Melanocyte of skin (primary cell): ENCODE measurements at places on chromosomes 2 and 18. TPM values are rescaled to one million over a fixed set of nuclear protein-coding genes. Genes with fewer than 3 reads are reported as not detected.

The AKAIN1 gene
- total RNA-seq, result not detected in 2 replicates

The CIAO1 gene
- total RNA-seq, result 141 and 170 TPM in 2 replicates

The MSTN gene
- under 0.01 TPM in 1 of 2 replicates, not detected in the other for total RNA-seq

The EFEMP1 gene
- 11.0 and 14.8 TPM in 2 replicates for total RNA-seq

The TNS1 gene
- total RNA-seq, result 15.1 and 24.7 TPM in 2 replicates

The TMEM131 gene
- 21.0 and 31.0 TPM in 2 replicates for total RNA-seq

The FRZB gene
- 0.33 and 0.62 TPM in 2 replicates for total RNA-seq

The MYL1 gene
- not detected in 2 replicates for total RNA-seq

The OR6B3 gene
- total RNA-seq, result not detected in 2 replicates

The FARP2 gene
- 323 and 361 TPM in 2 replicates for total RNA-seq

The FEV gene
- not detected in 2 replicates for total RNA-seq

The CFAP210 gene
- total RNA-seq, result not detected in 2 replicates

The ITPRIPL1 gene
- under 0.01 and 2.5 TPM in 2 replicates for total RNA-seq

The GDF7 gene
- under 0.01 TPM in 1 of 2 replicates, not detected in the other for total RNA-seq

The ITGB6 gene
- total RNA-seq, result 0.34 and 0.36 TPM in 2 replicates

The RNF125 gene
- total RNA-seq, result 1.4 and 4.4 TPM in 2 replicates

The OBSL1 gene
- total RNA-seq, result 55.7 and 72.3 TPM in 2 replicates

The HOXD9 gene
- total RNA-seq, result not detected in 2 replicates

The SMIM21 gene
- not detected in 2 replicates for total RNA-seq

The NOSTRIN gene
- not detected in 2 replicates for total RNA-seq

The FBXO15 gene
- 0.33 and 0.77 TPM in 2 replicates for total RNA-seq

The SLC9A4 gene
- total RNA-seq, result not detected in 2 replicates

The AQP4 gene
- total RNA-seq, result under 0.01 TPM in 1 of 2 replicates, not detected in the other

The SERPINB12 gene
- not detected in 2 replicates for total RNA-seq

The ZNF396 gene
- total RNA-seq, result 1.1 and 2.1 TPM in 2 replicates

The PAX8 gene
- total RNA-seq, result under 0.01 and 0.15 TPM in 2 replicates

The CAPN14 gene
- 0.33 and 0.62 TPM in 2 replicates for total RNA-seq

The COLEC12 gene
- 0.33 and 0.77 TPM in 2 replicates for total RNA-seq

The FBXO48 gene
- total RNA-seq, result 0.73 and 1.4 TPM in 2 replicates

The FLACC1 gene
- 2.0 and 5.9 TPM in 2 replicates for total RNA-seq

The LDLRAD4 gene
- total RNA-seq, result 11.0 and 23.3 TPM in 2 replicates

The RBMS1 gene
- 78.5 and 103 TPM in 2 replicates for total RNA-seq

The BUB1 gene
- 24.4 and 34.4 TPM in 2 replicates for total RNA-seq

The IDH1 gene
- 192 and 222 TPM in 2 replicates for total RNA-seq

The CFAP221 gene
- total RNA-seq, result not detected in 2 replicates

The PASK gene
- 9.6 and 11.0 TPM in 2 replicates for total RNA-seq

The KIF1A gene
- total RNA-seq, result 0.15 and 0.33 TPM in 2 replicates

The MC5R gene
- total RNA-seq, result not detected in 2 replicates

The MROH2A gene
- total RNA-seq, result not detected in 2 replicates

The TNFRSF11A gene
- 0.34 and 0.73 TPM in 2 replicates for total RNA-seq

The PLB1 gene
- under 0.01 and 1.7 TPM in 2 replicates for total RNA-seq

The MAB21L4 gene
- not detected in 2 replicates for total RNA-seq

The GPR35 gene
- total RNA-seq, result 0.34 and 0.36 TPM in 2 replicates

The ANKRD30B gene
- total RNA-seq, result 0.67 and 1.2 TPM in 2 replicates

The ALPG gene
- not detected in 2 replicates for total RNA-seq
